ENCODE measurements at places on chromosomes 7 and 10.

GRCh38 chr7:144885478-144885877, 49.6 kb upstream of the TPK1 start:
- no peak for DNase-seq

DNA sequence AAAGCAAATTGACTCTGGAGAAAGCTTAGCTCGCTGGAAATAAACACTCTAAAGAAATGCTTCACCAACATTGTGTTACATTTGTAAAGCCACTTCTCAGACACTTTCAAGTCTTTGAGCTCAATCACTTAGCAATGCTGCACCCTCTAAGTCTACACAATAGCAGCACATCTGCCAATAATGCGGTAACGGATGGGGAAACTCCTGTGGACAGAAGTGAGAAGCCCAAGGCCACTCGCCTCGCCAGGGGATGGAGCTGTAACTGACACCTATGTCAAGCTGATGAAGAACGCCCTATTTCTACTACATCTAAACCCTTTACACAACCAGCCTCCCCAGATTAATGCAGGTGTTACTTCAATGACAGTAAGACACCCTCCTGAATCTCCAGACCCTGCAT, 167.7 kb downstream of the SFMBT2 start:
- no peak for DNase-seq

DNA sequence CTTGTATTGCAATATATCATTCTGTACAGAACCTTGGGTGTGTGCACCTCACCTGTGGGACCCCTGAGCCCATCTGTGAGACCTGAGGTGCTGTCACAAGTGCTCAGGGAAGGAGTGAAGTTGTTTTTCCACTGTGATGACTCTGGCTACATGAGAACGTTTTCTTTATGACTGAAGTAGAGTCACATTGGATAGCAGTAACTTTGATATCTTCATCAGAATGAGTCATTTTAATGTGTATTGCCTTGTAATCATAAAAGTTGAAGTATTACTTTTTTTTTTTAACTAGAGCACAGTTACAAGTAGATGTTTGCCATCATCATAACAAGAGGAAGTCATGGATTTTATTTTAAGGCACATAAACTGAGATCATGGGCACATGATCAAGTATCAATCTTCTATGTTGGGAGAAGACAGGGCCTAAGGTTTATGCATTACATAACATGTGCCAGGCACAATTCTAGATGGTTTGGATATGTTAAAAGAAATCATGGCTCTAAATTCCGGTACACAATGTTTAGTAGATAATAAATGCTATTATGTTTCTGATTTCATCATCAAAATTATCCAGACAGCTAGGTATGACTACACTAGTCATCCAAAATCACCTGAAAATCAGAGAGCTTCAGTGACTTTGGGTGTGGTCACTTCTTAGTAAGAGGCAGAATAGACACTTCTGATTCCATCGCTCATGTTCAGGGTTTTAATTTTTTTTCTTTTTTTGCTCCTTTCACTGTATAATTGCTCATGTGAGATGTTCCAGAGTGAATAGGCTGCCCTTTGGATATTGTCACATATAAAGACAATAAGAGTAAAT, 82.7 kb upstream of the KLF6 start:
- no peak for DNase-seq

GRCh38 chr10:73247509-73248258, 629 bp upstream of the DNAJC9 start:
- no peak for DNase-seq

GRCh38 chr10:78914060-78914378, 154.7 kb upstream of the ZMIZ1 start:
- peak; percentile 53 for DNase-seq

- no peak for DNase-seq
These were observed 20.6 kb upstream of the CHCHD3 start for GRCh38 chr7:133102276-133103060.

- no peak for DNase-seq
These were observed 40.2 kb downstream of the ASB13 start for GRCh38 chr10:5625992-5626777.

DNA sequence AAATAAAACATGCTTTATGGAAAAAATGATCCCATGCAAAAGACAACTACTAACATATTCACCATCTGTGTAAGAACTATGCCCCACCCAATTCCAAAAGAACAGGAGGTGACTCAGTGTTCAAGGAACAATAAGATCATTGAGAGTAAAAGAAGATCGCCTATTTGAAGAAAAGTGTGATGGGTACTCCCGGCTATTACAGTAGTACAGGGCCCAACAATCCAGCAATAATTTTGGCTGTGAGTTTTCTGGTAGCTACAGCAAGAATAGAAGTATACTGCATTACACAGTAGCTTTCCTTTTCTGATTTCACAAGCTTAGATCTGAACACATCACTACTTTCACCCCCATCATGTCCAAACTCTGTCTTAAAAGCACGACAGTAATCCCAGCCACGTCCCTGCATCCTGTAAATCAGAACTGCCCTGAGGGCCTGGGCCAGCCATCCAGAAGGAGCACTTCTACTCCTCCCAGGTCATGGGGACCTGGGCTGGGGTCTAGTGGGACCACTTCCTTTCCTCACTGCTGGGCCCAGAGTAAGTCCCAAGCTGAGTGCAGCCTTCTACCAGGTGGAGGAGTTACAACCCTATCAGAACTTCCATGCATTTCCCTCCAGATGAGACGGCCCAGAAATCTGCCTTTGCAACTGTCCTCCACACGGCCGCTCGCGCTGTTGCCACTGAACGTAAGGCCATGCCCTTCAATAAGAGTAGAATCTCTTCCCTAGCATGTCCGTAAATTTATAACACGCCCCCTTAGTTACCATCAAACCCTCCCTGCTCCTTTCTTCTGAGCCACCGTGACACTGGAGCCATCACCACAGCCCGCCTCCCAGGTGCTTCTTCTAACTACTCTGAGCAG, 7.9 kb downstream of the ESYT2 start:
- DNase-seq, result no peak

- no peak for DNase-seq
These were observed 53.9 kb upstream of the NPVF start for GRCh38 chr7:25282194-25282593.

GRCh38 chr7:1285556-1286301, 53.1 kb downstream of the UNCX start:
- DNase-seq, result no peak

GRCh38 chr10:51300617-51301304, 226.5 kb downstream of the PRKG1 start:
- DNase-seq, result no peak

DNA sequence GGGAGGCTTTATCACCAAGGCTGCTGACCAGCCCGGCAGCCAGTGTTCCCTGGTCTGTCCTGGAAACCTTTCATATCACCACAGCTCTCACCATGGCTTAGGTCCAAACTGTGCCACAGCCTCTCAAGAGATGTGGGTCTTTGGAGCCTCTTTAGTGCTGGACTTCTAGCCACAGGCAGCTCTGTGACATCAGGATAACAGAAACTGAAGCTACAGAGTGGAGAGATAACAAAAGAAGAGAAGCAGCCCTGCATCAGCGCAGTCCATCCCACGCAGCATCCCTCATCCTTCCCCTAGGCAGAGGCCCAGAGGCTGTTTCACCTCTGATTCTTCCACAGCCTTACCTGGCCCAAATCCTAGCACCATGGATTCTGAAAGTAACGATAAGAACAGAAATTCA, 187.9 kb upstream of the KMT2E start:
- DNase-seq, result no peak

DNA sequence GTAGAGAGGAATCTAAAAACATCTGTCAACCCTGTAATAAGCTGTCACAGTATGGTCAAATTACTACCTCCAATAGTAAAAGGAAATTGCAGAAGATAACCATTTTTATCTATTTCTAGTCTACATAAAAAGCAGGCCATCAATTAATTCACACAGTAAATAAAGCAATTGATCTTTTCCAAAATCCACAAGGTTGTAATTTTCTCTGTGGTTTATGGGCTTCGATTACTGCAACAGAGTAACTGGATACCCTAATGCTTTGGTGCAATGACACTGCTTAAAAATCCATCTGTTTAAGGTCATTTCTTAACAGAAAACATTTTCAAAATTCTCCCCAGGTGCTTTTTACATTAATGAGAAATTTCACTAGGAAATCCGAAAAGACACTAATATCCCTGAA, 23.9 kb downstream of the ESYT2 start:
- no peak for DNase-seq

GRCh38 chr10:131310551-131311401, 745 bp downstream of the TCERG1L start:
- DNase-seq, result peak; percentile 71

DNA sequence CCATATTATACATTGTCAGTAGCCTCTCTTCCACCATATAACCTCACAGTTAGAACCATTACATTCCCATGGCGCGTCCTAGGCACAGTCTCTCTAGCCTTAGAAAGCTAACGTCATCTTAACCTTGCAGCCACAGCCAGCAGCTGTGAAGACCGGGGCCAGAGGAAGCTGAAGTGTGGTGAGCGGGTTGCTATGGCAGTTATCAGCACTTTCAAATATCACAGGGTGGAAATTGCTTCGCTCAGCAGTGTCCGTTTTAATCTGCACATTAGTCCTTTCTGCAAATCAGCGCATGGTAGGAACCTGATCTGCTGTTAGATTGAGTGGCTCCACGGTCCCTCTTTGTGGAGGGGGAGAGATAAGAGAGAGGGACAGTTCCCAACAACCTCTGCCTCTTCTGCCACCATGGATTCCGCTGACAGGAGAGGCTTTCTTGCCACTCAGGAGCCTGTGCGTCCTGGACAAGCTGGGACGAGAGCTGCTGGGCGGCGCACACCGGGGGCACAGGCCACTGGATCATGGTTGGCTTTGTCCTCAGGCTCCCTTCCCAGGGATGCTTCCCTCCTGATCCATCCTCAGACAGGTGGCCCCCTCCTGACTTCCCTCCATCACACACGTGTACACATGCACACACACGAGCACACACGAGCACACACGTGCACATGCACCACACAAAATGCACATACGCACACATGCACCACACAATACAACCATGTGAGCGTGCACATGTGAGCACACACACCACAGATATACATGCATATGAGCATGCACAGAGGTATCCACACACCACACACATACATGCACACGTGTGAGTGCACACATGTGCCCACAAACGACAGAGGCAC, 93.8 kb downstream of the WDR37 start:
- DNase-seq, result no peak

DNA sequence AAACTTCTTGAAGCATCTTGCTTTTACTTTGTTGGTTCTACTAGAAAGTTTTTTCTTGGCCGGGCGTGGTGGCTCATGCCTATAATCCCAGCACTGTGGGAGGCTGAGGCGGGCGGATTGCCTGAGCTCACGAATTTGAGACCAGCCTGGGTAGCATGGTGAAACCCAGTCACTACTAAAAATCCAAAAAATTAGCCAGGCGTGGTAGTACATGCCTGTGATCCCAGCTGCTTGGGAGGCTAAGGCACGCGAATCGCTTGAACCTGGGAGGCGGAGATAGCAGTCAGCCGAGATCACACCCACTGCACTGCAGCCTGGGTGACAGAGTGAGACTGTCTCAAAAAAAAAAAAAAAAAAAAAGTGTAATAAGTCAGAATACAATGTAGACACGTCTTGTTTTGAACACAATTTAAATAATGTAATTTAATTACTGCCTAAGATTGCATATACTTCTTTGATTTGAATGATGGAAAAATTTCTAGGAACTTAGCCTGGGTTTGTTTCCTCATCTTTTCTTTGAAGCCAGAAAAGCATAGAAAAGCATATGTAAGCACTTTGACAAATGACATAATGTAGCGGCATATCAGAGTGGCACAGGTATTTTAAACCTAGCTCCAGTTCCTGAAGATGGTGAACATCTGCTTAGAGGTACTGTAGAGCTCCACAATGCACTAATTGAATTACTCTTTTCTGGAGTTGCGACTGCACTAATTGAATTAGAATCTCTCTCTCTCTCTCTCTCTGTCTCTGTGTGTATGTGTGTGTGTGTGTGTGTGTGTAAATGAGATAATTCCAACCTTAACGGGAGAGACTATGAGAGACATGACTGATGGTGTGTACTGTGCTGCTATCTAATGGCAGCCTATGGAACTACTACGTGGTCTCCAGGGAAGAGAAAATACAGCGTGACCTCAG, 87.8 kb downstream of the BTRC start:
- DNase-seq, result peak; percentile 39

GRCh38 chr7:16960337-16960965, 78.7 kb upstream of the AGR3 start:
- DNase-seq, result no peak

- peak; percentile 23 for DNase-seq
These were observed 97.8 kb downstream of the HIPK2 start for GRCh38 chr7:139679731-139680594.

DNA sequence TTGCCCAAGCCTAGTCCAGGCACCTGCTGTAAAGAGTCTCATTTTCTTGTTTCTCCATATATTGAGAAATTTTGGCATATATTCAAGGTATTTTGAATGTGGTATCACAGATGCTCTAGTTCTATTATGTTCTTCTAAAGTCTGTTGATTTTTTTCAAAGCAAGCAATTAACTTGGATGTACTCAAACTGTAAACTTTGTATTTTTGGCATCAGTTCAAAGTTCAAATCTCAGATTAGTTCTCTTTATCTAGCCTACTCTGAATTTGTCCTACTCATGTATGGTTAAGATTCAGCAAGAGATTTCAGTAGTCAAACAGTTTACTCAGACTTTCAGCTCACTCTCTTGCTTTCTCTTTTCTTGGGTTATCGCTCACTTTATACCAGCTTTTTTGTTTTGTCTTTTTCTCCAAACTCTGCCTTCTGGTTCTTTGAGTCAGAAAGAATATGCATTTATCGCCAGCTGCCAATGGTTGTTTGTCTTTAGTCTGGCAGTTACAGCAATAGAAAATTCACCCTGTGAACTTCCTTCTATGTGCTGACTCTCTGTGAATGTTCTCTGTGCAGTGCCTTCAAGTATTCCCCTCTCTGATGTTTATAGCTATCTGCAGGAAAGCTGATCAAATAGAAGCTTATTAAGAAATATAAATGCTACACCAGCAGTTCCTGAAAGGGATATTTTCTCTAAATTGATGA, 56.0 kb downstream of the ANKRD7 start:
- DNase-seq, result no peak

DNA sequence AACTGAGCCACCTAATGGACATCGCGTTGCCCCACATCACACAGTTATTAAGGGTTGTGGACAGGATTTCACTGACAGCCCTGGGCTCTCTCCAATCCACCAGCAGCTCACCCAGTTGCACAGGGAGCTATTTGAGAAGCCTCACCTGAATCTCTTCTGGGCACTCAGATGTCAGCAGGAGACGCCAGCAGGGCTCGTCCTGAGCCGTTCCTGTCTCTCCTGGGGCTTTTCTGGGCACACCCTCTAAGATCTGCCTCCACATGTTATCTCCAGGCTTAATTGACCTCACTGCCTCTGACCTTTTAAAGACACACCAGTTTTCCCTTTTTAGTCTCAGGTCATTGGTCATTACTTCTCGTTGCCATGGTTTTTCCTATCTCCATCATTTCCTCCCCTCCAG, 63.0 kb downstream of the GRID1 start:
- DNase-seq, result no peak

Measured in H7 (cell line).